ENCODE measurements at places on chromosomes 7 and 10. TPM values are rescaled to one million over a fixed set of nuclear protein-coding genes. Genes with fewer than 3 reads are reported as not detected.

The GPRIN2 gene
- total RNA-seq: 0.24 TPM

The PTPRN2 gene
- 1.7 TPM for total RNA-seq

The SLC16A12 gene
- 0.24 TPM for total RNA-seq

The EBLN1 gene
- not detected for total RNA-seq

The LRRN3 gene
- 23.8 TPM for total RNA-seq

The CYP3A5 gene
- total RNA-seq: 2.1 TPM

The INA gene
- 0.94 TPM for total RNA-seq

The RBP4 gene
- total RNA-seq: 0.19 TPM

The LRRC4 gene
- 1.6 TPM for total RNA-seq

The SEMA3E gene
- 3.1 TPM for total RNA-seq

The PRPS1L1 gene
- not detected for total RNA-seq

The MYL10 gene
- total RNA-seq: not detected

The TET1 gene
- 6.4 TPM for total RNA-seq

The PLPP4 gene
- 0.14 TPM for total RNA-seq

The ETV1 gene
- 12.5 TPM for total RNA-seq

The MKX gene
- 0.05 TPM for total RNA-seq

The FZD8 gene
- total RNA-seq: 4.3 TPM

The NACAD gene
- 0.14 TPM for total RNA-seq

The AKR1E2 gene
- total RNA-seq: 3.4 TPM

The SYT15 gene
- 0.80 TPM for total RNA-seq

The RALA gene
- total RNA-seq: 11.6 TPM

The FAM241B gene
- 1.0 TPM for total RNA-seq

The RAB19 gene
- total RNA-seq: 2.5 TPM

The ACTR3C gene
- total RNA-seq: 6.2 TPM

The VKORC1L1 gene
- total RNA-seq: 6.0 TPM

The YKT6 gene
- total RNA-seq: 44.0 TPM

The IFRD1 gene
- 23.2 TPM for total RNA-seq

The VSTM4 gene
- total RNA-seq: 3.4 TPM

The WNT8B gene
- total RNA-seq: 0.14 TPM

The AUTS2 gene
- total RNA-seq: 9.2 TPM

The PTPRZ1 gene
- 0.47 TPM for total RNA-seq

The FGFR2 gene
- 13.3 TPM for total RNA-seq

The SLC39A12 gene
- total RNA-seq: 0.05 TPM

The MET gene
- total RNA-seq: 1.4 TPM

The ANKRD30A gene
- total RNA-seq: not detected

The CYP2E1 gene
- 3.4 TPM for total RNA-seq

The IPMK gene
- total RNA-seq: 4.5 TPM

The SLC29A4 gene
- 0.38 TPM for total RNA-seq

The VAX1 gene
- total RNA-seq: not detected

The SFMBT2 gene
- total RNA-seq: 9.7 TPM

The GOLGA7B gene
- 0.52 TPM for total RNA-seq

The TCTN3 gene
- total RNA-seq: 14.9 TPM

The SLC26A4 gene
- 0.14 TPM for total RNA-seq

The PRRT4 gene
- total RNA-seq: 0.28 TPM

The CALHM1 gene
- 0.09 TPM for total RNA-seq
